Activated T-helper 2 cell treated with anti-CD3 and anti-CD28 coated beads, Interferon-gamma antibody, Interleukin-2, Interleukin-4, amounts not matched to agents 10 μg/mL and 5 μg/mL and 100 μg/mL, durations not matched to agents 14 hours and 24 hours and 36 hours (primary cell): ENCODE measurements at places on chromosomes 7 and 10. TPM values are rescaled to one million over a fixed set of nuclear protein-coding genes. Genes with fewer than 3 reads are reported as not detected.

RPEL1 gene
- total RNA-seq = not detected in 2 replicates

KCND2 gene
- total RNA-seq = not detected in 2 replicates

LYZL2 gene
- total RNA-seq = not detected in 2 replicates

GNAT3 gene
- total RNA-seq = not detected in 2 replicates

SEMA4G gene
- total RNA-seq = 1.3 and 1.6 TPM in 2 replicates

DMTF1 gene
- 103 and 112 TPM in 2 replicates for total RNA-seq

SEMA3D gene
- total RNA-seq = 0.09 and 0.11 TPM in 2 replicates

SYT15B gene
- 0.21 and 0.23 TPM in 2 replicates for total RNA-seq

LEP gene
- total RNA-seq = not detected in 2 replicates

ACSM6 gene
- total RNA-seq = not detected in 2 replicates

ZNF485 gene
- total RNA-seq = 5.6 and 6.5 TPM in 2 replicates

LRRC18 gene
- total RNA-seq = not detected in 2 replicates

SPDYE3 gene
- total RNA-seq = not detected in 2 replicates

OR2A5 gene
- total RNA-seq = not detected in 2 replicates

SAP25 gene
- 11.3 and 11.8 TPM in 2 replicates for total RNA-seq

TRPV5 gene
- not detected in 2 replicates for total RNA-seq

CADPS2 gene
- not detected in 2 replicates for total RNA-seq

ORAI2 gene
- 53.5 and 53.8 TPM in 2 replicates for total RNA-seq

AGR2 gene
- not detected in 2 replicates for total RNA-seq

CPVL gene
- 0.11 TPM in 1 of 2 replicates, not detected in the other for total RNA-seq

NPM3 gene
- total RNA-seq = 139 and 140 TPM in 2 replicates

ANKRD61 gene
- 0.25 and 0.27 TPM in 2 replicates for total RNA-seq

CYP2C8 gene
- total RNA-seq = 0.09 and 0.46 TPM in 2 replicates

ABLIM1 gene
- total RNA-seq = 37.9 and 39.8 TPM in 2 replicates

LRMDA gene
- not detected in 2 replicates for total RNA-seq

LAMTOR4 gene
- total RNA-seq = 125 and 130 TPM in 2 replicates

OR2A12 gene
- not detected in 2 replicates for total RNA-seq

FAM13C gene
- total RNA-seq = not detected in 2 replicates

SLC26A3 gene
- total RNA-seq = not detected in 2 replicates
